ENCODE measurements at places on chromosomes 16 and 17.

DNA sequence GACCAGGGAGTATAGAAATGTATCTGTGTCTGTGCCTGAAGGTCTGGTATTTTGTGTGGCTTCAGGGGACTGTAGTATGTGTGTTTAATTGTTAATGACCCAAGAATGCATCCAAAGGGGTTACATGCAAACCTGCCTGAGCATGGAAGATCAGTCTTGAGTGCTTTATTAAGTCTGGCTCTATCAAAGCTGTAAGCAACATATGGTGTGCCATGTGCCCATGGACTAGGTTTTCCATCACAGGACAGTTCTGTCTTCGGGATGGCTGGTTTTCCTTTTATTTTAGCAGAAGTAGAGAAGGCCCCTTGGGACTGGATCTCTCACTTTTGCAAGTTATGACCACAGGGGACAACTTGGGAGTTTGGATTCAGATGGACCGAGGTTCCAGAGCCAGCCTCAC, 18.2 kb downstream of the RBFOX1 start:
- DNase-seq, result no peak

- no peak for DNase-seq
Observed at GRCh38 chr17:60077672-60078519, 825 bp downstream of the HEATR6 start.

GRCh38 chr17:79031996-79032875, 8.3 kb downstream of the C1QTNF1 start:
- no peak for DNase-seq

- DNase-seq, result no peak
Observed at GRCh38 chr16:64406770-64407181, 715.1 kb downstream of the CDH11 start.

GRCh38 chr17:43662413-43663141, 855 bp upstream of the MEOX1 start:
- DNase-seq, result no peak

DNA sequence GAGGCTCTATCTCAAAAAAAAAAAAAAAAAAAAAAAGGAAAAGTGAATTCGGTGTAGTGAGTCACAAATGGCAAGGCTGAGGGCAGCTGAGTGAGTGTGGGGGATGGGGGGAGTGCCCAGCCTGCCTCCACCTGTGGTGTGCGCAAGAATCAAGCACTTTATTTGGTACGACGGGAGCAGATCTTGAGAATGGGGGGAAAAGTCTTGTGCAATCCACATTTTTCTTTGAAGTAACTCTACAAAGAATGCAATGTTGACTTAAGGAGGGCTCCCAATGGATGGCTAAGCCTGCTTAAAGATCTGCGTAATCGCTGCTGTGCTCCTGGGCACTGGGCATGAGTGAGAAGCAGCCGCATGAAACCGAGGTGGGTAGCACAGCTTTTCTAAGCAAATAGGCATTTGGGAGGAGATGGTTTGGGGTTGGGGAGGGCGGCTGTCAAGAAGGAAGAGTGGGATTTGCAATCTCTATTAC, 28.2 kb downstream of the ATP2C2 start:
- no peak for DNase-seq

- DNase-seq, result no peak
Observed at GRCh38 chr16:56911771-56912571, 20.0 kb upstream of the HERPUD1 start.

DNA sequence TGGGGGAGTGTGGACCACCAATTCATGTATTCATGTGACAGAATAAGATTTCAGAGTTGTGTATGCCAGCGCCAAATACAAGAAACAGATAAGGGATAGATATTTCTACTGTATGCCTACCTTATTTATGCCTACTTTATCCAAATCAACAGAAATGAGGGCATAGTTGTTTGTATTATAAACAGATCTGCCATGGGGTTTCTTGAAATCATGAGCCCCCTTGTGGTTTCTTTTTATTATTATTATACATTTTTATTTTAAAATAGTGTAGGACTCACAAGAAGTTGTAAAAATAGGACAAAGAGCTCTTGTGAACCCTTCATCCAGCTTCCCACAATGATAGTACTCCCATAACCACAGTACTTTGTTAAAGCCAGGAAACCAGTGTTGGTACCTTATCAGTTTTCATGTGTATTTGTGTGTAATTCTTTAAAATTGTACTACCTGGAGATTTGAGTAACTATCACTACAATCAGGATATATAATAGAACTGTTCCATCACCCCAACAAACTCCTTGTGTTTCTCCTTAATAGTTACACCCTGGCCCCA, 229.4 kb downstream of the CCDC182 start:
- DNase-seq, result no peak

GRCh38 chr17:4555873-4556759, 932 bp upstream of the MYBBP1A start:
- DNase-seq, result no peak

GRCh38 chr17:48792033-48792798, 24.8 kb downstream of the TTLL6 start:
- DNase-seq, result no peak

- DNase-seq, result no peak
Observed at GRCh38 chr16:65406933-65407332, 285.1 kb upstream of the CDH11 start.

- DNase-seq, result no peak
Observed at GRCh38 chr16:85123891-85124635, 11.8 kb upstream of the CIBAR2 start.

DNA sequence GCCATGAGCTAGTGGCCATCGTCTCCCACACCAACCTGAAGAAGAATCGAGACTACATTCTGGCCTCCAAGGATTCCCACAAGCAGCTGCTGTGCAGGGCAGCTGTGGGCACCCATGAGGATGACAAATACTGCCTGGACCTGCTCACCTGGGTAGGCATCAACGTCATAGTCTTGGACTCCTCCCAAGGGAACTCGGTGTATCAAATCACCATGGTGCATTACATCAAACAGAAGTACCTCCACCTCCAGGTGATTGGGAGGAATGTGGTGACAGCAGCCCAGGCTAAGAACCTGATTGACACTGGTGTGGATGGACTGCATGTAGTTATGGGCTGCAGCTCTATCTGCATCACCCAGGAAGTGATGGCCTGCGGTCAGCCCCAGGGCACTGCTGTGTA, 70.2 kb downstream of the GRIN2A start:
- no peak for DNase-seq

DNA sequence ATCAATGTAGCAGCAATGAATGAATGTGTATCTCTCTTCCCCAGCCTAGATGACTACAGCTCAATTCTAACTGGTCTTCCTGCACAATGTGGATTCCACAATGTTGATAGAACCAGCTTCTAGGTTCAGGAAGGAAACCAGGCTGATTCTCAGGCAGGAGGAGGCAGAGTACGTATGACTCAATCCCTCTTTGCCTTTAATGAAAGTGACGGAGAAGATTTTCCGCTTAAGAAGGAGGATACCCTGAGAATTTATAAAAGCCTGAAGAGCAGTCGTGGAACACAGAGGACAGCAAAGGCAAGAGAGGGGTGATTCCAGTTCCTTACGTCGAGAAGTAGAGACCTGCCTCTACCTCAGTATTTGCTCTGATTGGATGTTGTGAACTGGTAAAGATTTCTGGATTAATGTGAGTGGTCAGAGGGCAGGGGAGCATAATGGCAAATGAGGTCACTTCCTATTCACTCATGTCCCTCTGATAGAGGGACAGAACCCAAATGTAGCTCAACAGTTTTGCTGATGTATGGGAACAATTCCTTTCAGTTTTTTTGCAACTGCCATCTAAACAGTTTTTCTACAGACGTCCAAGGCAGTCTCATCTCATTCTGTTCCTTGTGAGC, 15.0 kb upstream of the SLC16A11 start:
- DNase-seq, result no peak

DNA sequence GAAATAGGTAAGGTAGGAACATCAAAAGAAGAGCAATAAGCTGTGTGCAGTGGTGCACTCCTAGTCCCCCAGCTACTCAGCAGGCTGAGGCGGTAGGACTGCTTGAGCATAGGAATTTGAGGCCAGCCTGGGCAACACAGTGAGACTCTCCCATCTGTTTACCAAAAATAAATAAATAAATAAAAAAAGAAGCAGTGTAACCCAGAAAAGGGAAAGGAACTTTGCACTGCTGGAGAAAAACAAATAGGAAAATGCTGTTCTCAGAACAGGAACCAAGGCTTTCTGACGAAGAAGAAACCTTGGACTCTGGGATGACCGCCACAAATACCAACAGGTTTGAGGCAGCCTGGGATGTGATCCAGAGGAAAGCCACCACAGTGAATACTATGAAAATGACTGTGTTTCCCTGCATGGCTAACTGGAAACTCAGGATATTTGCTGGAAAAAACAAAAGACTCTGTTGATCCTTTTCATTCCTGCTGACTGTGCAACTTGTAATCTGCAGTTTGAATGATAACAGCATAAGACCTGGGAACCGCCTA, 41.2 kb downstream of the TTC19 start:
- no peak for DNase-seq

- DNase-seq, result no peak
Observed at GRCh38 chr17:78353834-78354233, 6.0 kb downstream of the SOCS3 start.

DNA sequence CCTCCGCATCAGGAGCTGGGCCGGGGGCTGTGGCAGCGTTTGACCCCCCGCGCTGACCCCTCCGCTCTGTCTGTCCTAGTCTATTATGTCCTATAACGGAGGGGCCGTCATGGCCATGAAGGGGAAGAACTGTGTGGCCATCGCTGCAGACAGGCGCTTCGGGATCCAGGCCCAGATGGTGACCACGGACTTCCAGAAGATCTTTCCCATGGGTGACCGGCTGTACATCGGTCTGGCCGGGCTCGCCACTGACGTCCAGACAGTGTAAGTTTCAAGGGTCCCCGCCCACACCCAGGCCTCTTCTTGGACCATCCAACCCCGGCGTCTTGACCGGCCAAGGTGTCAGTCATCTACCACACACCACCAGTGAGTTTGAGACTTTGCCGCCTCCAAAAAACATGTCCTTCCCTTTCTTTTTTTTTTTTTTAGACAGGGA, 548 bp downstream of the PSMB3 start:
- no peak for DNase-seq

DNA sequence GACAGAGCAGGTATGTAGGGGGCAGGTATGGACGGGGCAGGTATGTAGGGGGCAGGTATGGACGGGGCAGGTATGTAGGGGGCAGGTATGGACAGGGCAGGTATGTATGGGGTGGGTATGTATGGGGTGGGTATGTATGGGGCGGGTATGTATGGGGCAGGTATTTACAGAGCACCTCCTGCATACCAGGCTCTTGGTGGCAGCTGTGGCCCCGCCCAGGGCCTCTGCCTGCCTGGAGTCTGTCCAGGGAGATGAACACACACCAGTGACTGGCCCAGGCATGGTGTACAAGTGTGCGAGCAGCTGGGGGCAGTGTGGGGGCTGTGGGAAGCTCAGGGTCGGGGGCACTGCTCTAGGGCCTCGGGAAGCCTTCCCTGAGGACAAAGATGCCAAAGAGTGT, 4.4 kb downstream of the RPL3L start:
- DNase-seq, result no peak

- no peak for DNase-seq
Observed at GRCh38 chr17:77523540-77523939, 382.8 kb downstream of the SEC14L1 start.

DNA sequence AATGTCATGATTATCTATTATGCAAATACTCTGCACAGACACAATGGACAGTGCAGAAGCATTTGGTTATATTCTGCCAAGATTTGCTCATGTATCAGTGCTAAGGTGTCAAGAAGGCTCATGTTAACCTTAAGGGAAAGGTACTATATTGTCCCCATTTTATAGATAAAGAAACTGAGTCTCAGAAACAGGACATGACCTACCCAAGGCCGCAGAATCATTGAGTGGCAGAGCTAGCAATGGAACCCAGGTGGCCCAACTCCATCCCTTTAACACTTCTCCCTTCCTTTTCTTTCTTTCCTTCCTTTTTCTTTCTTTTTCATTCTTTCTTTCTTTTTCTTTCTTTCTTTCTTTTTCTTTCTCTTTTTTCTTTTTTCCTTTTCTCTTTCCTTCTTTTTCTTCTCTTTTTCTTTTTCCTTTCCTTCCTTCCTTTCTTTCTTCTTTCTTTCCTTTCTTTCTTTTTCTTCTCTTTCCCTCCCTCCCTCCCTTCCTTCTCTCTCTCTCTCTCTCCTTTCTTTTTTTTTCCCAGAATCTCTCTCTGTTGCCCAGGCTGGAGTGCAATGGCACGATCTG, 149.8 kb downstream of the CPPED1 start:
- DNase-seq, result no peak

- no peak for DNase-seq
Observed at GRCh38 chr17:2243953-2244352, 59.6 kb downstream of the SMG6 start.

DNA sequence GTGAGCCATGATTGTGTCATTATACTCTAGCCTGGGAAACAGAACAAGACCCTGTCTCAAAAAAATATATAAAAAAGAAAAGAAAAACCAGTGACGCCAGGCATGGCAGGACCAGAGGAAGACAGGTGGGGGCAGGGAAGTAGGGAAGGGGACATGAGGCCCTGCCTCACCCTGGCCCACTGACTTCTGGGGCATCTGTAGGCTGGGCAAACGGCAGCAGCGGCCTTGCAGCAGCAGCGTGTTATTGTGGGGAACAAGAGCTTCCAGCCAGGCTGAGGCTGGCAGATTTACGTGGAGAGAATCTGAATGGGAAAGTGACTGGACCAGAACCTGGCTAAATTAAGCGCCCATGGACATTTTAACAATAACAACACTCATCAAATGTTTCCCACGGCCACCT, 19.4 kb downstream of the CMTM4 start:
- DNase-seq, result no peak

- DNase-seq, result no peak
Observed at GRCh38 chr17:81250286-81251093, 11.4 kb downstream of the NDUFAF8 start.

- DNase-seq, result no peak
Observed at GRCh38 chr17:2108170-2108569, 53.3 kb downstream of the HIC1 start.

DNA sequence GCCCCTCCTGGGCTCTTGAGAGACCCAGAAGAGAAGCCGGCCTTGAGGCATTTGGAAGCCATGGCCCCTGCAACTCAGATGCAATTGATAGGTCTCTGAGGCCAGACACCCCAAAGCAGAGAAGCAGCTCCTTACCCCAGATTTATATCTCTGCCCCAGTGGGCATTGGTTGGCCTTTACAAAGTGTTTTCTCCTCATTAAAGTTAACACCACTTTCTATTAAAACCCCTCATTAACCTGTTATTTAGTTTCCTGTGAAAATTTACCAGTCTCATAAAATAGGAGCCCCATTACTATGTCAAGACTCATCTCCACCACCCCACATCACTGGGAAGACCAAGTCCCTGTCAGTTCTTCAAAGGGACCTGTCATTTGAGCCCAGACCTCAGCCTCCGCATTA, at the start of gene KRT35:
TSS of gene KRT35 (minus strand) at position 116 of the 400 bp plus-strand sequence. CDS start at position 62, 54 bp downstream.
- DNase-seq, result no peak

DNA sequence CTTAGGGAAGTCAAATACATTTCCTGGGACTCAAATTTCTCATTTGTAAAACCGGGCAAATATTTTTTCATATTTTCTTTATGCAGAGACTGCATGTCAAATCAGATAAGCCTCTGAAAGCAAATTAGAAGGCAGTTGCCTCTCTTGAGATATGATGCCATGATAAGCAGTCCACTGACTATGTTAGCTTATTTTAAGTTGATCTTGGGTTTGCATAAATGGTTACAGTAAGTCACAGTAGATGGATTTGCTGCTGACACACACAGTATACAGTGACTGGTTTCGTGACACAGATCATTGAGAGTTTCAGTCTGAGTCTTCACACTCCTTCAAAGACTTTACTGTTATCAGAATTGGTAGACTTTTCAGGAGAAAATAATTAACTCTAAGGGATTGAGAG, 927.6 kb upstream of the CDH8 start:
- no peak for DNase-seq

- DNase-seq, result no peak
Observed at GRCh38 chr16:21628772-21629171, 23.6 kb downstream of the IGSF6 start.

- no peak for DNase-seq
Observed at GRCh38 chr16:47136099-47136842, 7.5 kb downstream of the NETO2 start.
